ENCODE measurements at places on chromosomes 6 and 20.
A peak's percentile ranks its signal among the peaks of the same experiment; 100 is the strongest.

- no peak for DNase-seq
These were observed 134.5 kb downstream of the PRDM13 start for GRCh38 chr6:99741092-99741491.

DNA sequence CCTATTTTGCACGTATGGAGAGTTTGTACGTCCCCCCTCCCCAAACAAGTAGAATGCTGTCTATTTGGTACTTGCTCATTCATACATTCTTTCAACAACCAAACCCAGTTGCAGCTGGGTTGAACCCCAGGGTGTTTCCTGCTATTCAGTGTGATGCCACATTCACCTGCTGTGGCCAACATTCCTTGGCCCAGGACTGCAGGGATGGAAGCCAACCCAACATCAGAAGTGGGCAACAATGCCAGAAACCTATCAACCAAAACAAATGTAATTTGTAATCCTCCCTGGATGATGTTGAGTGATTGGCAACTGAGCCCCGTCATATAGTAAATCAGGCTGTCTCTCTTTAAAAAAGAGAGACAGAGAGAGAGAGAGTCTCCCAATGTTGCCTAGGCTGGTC lies 8.9 kb downstream of the NT5E start:
- DNase-seq: no peak

- no peak for DNase-seq
These were observed 60.8 kb downstream of the CD40 start for GRCh38 chr20:46178891-46179290.

GRCh38 chr6:149318581-149319286 lies 1.2 kb downstream of the TAB2 start:
- no peak for DNase-seq

DNA sequence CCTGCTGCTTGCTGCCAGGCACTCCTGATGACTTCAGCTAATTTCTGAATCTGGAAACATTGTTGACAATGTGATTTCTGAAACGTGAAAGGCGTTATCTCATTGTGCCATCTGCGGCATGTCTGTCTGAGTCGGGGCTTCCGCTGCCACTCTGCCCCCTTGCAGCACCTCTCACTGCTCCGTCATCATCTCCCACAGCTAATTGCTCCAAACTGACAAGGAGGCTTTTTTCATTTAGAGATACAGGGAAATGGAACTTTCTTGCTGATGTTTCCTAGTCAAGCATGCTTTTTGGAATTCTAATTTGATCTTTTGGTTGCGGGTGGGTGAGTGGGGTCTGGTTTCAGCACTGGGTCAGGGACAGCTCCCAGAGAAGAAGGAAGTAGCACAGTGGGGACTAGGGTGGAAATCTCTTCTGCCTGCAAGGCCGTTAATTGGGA lies 233.5 kb downstream of the DHX35 start:
- DNase-seq: no peak

GRCh38 chr6:63785006-63785405 lies 149.4 kb downstream of the PHF3 start:
- DNase-seq: no peak

- no peak for DNase-seq
These were observed 139.6 kb downstream of the PHACTR3 start for GRCh38 chr20:59743767-59744485.

- no peak for DNase-seq
These were observed 615.3 kb downstream of the TFAP2A start for GRCh38 chr6:9799582-9799981.

- DNase-seq: no peak
These were observed 146.9 kb downstream of the FOXC1 start for GRCh38 chr6:1756472-1757129.

DNA sequence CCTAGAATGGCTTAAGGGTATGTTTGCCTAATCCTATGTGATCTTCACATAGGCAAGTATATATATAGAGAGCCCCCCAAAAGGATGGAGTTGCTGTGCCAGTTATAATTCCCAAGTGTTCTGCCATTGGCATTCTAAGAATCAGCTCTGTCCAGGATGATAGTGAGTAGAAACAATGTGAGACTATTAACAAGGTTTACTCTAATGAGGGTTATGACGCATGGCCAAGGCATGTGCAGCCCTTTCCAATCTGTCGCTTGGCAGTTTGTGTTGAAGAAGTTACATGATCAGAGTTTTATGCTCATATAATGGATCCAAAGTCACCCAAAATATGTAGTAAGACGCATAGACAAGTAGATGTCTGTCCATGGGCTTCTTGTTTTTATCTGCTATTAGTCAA lies 33.6 kb downstream of the VGLL2 start:
- no peak for DNase-seq

GRCh38 chr6:51633424-51633823 lies 454.0 kb downstream of the PKHD1 start:
- no peak for DNase-seq

- no peak for DNase-seq
These were observed 3.9 kb downstream of the CCN2 start for GRCh38 chr6:131946992-131947955.

DNA sequence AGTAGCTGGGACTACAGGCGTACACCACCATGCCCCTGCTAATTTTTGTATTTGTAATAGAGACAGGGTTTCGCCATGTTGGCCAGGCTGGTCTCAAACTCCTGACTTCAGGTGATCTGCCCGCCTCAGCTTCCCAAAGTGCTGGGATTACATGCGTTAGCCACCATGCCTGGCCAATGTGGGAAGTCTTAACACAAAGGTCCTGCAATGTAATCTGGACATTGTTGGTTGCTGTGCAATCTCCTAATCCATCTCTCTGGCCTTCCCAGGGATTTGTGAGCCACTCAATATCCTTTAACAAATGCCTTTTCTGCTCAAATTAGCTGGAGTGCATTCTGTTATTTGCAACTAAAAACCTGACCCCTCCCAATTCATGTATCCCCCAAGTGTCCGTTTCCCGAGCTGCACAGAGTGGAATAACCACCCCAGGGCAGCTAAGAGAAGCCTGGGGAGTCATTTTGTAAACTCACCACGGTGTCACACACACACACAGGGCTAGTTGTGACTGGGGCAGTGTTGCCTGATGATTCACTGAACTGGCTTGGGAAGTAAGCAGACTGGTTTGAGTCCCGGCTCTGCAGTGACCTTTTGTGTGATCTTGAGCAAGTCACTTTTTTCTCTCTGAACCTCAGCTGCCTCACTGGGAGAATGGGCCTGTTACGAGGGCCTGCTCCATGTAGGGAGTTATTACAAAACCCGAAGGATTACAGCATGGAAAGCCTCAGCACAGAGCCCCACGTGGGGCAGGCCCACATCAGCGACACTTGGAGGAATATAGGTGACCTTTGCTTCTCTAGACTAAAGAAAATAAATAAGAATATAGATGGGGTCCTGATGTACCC lies 152.3 kb downstream of the ZMYND8 start:
- peak; percentile 35 for DNase-seq

GRCh38 chr6:15948930-15949900 lies 179.7 kb upstream of the MYLIP start:
- no peak for DNase-seq

DNA sequence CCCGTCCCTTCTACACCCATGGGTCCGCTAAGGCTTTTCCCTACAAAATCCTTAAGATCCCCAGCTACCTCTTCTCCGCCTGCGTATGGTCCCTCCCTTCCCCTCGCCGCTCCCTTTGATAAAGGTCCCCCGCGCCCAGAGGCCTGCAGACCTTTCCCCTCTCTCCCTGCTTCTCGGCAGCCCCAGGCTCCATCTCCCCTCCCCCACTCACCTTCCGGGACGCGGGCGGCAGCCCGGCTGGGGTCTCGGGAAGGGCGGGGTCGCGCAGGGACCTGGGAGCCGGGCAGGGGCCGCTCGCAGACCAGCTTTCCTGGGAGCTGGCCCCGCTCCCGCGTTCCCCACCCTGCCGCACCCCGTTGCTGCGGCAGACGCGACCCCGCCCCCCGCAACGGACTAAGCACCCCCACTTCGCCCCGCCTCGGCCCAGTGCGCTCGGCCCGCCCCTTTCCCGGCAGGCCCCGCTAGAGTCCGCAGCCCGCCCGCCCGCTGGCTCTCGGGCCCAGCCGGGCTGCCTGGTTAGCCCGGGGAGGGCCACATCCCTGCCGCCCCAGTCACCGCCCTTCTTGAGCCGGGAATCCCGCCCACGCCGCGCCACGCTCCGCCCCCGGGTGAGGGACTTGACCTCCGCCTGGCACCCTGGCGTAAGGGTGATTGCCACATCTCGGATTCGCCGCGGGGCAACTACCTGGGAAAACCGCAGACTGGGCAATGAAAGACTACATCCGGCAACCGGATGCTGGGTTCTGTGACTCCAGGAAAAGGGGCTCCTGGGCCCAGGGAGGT lies at the start of gene FLOT1:
FLOT1 (minus strand) TSS at position 372 of the 783 bp plus-strand sequence. CDS start 498 bp downstream, outside the sequence.
- no peak for DNase-seq

- DNase-seq: no peak
These were observed 14.7 kb downstream of the DNAAF9 start for GRCh38 chr20:3392756-3393155.

- no peak for DNase-seq
These were observed 30.6 kb upstream of the MYLK2 start for GRCh38 chr20:31788578-31788977.

- DNase-seq: no peak
These were observed 54.0 kb downstream of the ASXL1 start for GRCh38 chr20:32411955-32412706.

GRCh38 chr20:57656821-57657534 lies 36.8 kb upstream of the ZBP1 start:
- DNase-seq: no peak

GRCh38 chr6:119781365-119781764 lies 431.8 kb upstream of the MAN1A1 start:
- no peak for DNase-seq

DNA sequence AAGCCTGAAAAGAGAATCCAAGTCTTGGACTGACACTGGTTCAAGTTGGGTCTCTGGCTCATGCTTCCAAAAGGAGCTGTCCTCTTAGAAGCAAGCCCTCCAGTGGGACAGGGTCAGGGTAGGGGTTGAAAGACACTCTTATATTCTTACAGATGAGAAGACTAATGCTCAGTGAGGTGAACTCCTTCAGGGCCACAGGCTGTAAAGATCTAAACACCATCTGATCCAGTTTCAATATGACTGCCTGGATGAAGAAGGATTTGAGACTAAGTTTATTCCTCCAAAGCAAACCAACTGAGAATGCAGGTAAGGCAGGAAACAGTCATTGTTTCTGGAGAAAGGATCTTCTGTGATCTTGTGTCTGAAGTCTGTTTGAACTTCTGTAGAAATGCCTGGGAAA lies 99.0 kb upstream of the TAB2 start:
- no peak for DNase-seq

GRCh38 chr6:40138273-40138720 lies 204.0 kb upstream of the MOCS1 start:
- DNase-seq: no peak

- no peak for DNase-seq
These were observed 34.5 kb downstream of the TOMM6 start for GRCh38 chr6:41822021-41822420.
